ENCODE measurements at places on chromosomes 12 and 14. TPM values are rescaled to one million over a fixed set of nuclear protein-coding genes. Genes with fewer than 3 reads are reported as not detected.

GRCh38 chr12:124381456-124382296 is 86.8 kb downstream of the RFLNA start:
- no peak for DNase-seq

- DNase-seq, result no peak
Measured at GRCh38 chr12:94793191-94793595, 142.8 kb upstream of the TMCC3 start.

GRCh38 chr14:91018481-91018880 is 42.0 kb downstream of the RPS6KA5 start:
- DNase-seq, result no peak

- no peak for DNase-seq
Measured at GRCh38 chr12:124967016-124967739, 21.8 kb downstream of the DHX37 start.

CD69 gene
- total RNA-seq, result 197 TPM

NOVA1 gene
- total RNA-seq, result not detected

SNRNP35 gene
- total RNA-seq, result 35.0 TPM

Data from activated CD4-positive, alpha-beta memory T cell treated with anti-CD3 and anti-CD28 coated beads, Interleukin-2, amount 10 ng/mL, durations not matched to agents 7 days and 5 days (primary cell).